ENCODE measurements at places on chromosomes 12 and 14. TPM values are rescaled to one million over a fixed set of nuclear protein-coding genes. Genes with fewer than 3 reads are reported as not detected.

PDZRN4 gene
- polyA plus RNA-seq, result 1.2 TPM

CLEC1A gene
- 5.6 TPM for polyA plus RNA-seq

LRP1-AS gene
- not detected for polyA plus RNA-seq

OR10G3 gene
- not detected for polyA plus RNA-seq

HHIPL1 gene
- 0.64 TPM for polyA plus RNA-seq

RNF212B gene
- polyA plus RNA-seq, result not detected

FAM222A gene
- polyA plus RNA-seq, result 36.7 TPM

EML5 gene
- 1.8 TPM for polyA plus RNA-seq

SCAF11 gene
- 28.1 TPM for polyA plus RNA-seq

SAMD15 gene
- polyA plus RNA-seq, result 0.51 TPM

FAR2 gene
- polyA plus RNA-seq, result 8.8 TPM

KSR2 gene
- polyA plus RNA-seq, result 1.4 TPM

FOXG1 gene
- 0.07 TPM for polyA plus RNA-seq

KRT2 gene
- not detected for polyA plus RNA-seq

TAC3 gene
- not detected for polyA plus RNA-seq

KRT83 gene
- not detected for polyA plus RNA-seq

PPFIA2 gene
- polyA plus RNA-seq, result 3.1 TPM

KRT71 gene
- not detected for polyA plus RNA-seq

WIF1 gene
- polyA plus RNA-seq, result 0.24 TPM

IL23A gene
- 0.55 TPM for polyA plus RNA-seq

PTPRQ gene
- 0.27 TPM for polyA plus RNA-seq

Data from adrenal gland (tissue), 19 donors.